ENCODE measurements at places on chromosomes 6 and 20. TPM values are rescaled to one million over a fixed set of nuclear protein-coding genes. Genes with fewer than 3 reads are reported as not detected.

GRCh38 chr20:23141450-23142161 is 55.5 kb upstream of the CD93 start:
- DNase-seq: no peak

- no peak for DNase-seq
Observed at GRCh38 chr6:107122748-107123147, 7.4 kb upstream of the BEND3 start.

DNA sequence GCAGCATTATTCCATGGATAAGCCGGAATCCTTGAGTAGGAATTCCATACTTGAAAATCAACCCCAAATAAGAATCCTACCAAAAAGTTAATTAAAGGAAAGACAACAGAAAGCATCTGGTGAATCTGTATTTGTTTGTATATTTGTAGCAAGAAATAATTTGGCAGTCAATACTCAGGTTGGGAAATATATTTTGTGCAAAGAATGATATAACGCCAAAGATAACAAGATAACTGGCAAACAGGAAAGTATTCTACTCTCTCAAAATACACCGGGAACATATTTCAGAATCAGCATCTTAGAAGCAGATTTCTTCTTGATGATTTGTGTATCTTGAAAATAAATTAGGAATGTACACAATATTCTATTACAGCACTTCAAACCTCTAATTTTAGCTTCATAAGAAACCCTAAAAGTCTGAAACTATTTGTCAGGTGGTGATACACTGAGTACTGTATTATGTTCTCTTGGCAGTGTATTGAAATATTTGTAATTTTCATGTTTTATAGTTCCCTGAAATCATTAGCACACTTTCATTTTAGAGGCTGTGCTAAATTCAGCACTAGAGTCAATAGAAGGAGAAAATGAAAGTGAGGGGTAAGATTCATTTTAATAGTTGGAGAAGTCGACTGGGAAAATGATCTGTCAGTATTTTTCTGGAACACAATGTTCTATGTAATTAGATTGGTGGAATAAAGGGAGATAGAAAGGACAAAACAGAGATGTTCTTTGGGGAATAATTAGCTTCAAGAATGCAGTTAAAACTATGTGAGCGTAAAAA is 879.7 kb upstream of the GJE1 start:
- DNase-seq: no peak

- DNase-seq: no peak
Observed at GRCh38 chr20:63017076-63017825, 10.5 kb upstream of the BHLHE23 start.

DNA sequence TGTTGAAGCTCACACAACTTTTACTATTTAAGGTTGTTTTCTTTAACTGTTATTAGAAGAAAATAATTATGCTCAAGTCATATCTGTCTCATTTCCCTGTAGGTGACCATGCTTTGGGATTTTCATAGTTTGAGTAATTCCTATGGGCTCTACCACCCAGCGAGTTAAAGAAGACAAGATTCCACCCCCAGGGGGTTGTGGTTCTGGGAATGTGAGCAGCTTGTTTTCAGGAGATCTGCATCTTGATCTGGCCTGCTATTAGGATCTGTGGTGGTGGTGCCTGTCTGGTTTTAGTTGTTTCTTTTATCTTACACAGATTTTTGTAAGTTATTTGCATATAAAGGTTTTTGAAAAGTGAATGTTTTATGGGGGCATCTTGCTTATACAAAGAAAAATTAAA is 20.2 kb upstream of the REV3L start:
- no peak for DNase-seq

- DNase-seq: peak; percentile 78
Observed at GRCh38 chr6:593139-593906, 63.6 kb downstream of the HUS1B start.

GRCh38 chr6:22117631-22118030 is 179.2 kb downstream of the PRL start:
- no peak for DNase-seq

DNA sequence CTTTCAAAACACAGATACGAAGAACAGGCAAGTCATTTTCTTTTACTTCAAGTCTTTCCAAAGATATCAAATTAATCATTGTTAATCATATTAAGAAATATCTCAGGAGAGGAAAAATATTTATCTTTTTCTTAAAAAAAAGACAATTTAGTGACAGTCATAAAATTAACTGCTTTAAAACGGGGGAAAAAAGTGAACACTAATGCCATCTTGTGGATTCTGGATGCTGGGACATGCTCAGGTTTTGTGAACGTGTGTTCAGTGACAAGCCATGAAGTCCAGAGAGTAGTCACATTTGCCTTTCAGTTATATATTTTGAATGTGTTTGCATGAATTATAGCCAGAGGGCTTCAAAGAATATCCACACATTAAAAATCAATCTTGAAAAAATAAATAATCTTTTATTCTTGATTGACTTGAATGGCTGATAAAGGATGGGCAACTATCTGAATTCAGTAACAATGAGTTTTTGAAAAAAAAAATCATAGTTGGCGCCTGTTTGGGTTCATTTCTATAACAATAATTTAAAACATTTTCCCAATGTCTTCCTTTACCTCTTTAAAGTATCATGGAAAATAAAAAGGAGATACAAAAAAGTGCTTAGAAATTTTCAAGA is 74.7 kb upstream of the NOX3 start:
- peak; percentile 8 for DNase-seq

DNA sequence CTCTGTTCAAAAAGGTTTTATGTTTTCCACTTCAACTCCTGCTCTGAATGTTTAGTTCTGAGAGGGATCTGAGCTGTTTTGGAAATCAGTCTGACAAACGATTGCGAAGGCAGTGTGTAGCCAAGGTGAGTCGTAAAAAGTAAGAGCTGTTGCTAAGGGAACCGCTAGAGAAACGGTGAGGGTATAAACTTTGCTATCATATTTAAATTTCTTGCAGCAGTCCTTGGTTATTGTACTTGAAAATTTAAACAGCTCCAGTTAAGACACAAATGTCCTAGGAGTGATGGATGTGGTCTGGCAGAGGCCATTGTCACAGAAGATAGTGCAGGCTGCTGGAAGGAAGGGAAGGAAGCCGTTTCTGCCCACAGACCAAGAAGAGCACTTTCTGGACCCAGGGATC is 64.9 kb upstream of the CITED2 start:
- no peak for DNase-seq

BPI gene
- not detected for total RNA-seq

SNHG17 gene
- 97.1 TPM for total RNA-seq

LY6G6D gene
- total RNA-seq: not detected

HLA-DRB1 gene
- not detected for total RNA-seq

BMP2 gene
- total RNA-seq: not detected

Measured in G401 (cell line).